Hematopoietic multipotent progenitor cell treated with erythropoietin and hydrocortisone succinate and interleukin-3 and kit ligand, for 8 days (in vitro differentiated cells): ENCODE measurements at places on chromosomes 3 and 15.
A peak's percentile ranks its signal among the peaks of the same experiment; 100 is the strongest.

DNA sequence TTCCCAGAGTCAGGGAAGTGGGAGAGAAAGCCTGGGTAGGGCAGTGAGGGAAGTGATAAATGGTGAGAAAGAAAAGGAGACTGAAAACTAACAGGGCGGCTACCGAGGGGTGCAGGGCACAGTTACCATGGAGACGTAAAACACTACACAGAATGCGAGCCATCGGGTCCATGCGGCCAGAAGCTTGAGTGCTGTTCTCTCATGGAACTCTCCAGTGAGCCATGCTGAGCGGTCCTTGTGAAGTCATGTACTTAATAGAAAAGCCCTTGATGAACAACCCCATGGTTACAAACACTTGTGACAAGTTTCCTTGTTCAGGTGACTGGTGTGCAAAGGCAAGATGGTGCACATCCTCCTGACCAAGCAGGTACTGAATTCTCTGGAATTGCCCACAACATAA lies 3.7 kb upstream of the PLA2G4F start:
- DNase-seq = no peak

- DNase-seq = no peak
These were observed 21.4 kb downstream of the GRAMD2A start for GRCh38 chr15:72176159-72176558.

DNA sequence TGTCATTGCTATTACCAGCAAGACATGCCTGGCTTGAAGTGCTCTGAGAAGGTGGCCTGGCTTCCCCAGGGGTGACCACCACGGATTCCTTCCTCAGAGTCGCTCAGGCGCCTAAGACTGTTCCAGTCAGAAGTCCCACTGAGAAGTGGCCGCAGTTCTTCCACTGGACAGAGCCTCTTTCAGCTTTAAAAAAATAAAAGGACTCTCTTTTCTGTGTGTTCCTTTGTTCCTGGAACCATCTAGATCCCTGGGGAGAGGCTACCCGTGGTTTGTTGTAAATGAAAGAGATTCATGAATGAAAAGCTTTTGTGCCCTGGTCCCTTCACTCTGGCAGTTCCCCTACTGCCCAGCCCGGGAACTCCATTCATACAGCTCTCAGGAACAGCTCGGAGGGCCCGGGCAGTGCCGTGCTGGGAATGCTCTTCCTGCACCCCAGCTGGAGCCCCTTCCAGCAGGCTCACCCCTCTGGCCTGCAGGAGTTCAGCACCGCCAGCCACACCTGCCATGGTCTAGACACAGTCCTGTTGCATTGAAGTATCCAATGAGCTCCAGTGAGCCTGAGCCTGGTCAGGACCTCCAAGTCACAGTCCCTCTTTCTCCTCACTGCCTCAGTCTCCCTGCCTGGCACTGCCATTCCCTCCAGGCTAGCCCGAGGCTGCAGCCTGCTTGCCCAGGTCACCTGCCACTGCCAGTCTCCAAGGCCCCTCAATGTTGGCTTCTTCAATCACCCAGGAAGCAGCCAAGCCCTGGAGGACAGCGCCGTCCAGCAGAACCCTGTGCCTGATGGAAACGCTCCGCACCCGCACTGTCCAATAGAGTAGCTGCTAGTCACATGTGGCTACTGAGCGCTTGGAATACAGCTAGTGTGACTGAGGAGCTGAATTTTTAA lies 75.4 kb downstream of the XXYLT1 start:
- no peak for DNase-seq

- no peak for DNase-seq
These were observed 32.8 kb upstream of the OXTR start for GRCh38 chr3:8802256-8802655.

- peak; percentile 8 for DNase-seq
These were observed 19.0 kb downstream of the CSPG4 start for GRCh38 chr15:75693501-75694240.

GRCh38 chr3:13557926-13558325 lies 9.0 kb downstream of the FBLN2 start:
- no peak for DNase-seq

- DNase-seq = peak; percentile 63
These were observed 23.7 kb downstream of the CFAP92 start for GRCh38 chr3:128969993-128970739.

DNA sequence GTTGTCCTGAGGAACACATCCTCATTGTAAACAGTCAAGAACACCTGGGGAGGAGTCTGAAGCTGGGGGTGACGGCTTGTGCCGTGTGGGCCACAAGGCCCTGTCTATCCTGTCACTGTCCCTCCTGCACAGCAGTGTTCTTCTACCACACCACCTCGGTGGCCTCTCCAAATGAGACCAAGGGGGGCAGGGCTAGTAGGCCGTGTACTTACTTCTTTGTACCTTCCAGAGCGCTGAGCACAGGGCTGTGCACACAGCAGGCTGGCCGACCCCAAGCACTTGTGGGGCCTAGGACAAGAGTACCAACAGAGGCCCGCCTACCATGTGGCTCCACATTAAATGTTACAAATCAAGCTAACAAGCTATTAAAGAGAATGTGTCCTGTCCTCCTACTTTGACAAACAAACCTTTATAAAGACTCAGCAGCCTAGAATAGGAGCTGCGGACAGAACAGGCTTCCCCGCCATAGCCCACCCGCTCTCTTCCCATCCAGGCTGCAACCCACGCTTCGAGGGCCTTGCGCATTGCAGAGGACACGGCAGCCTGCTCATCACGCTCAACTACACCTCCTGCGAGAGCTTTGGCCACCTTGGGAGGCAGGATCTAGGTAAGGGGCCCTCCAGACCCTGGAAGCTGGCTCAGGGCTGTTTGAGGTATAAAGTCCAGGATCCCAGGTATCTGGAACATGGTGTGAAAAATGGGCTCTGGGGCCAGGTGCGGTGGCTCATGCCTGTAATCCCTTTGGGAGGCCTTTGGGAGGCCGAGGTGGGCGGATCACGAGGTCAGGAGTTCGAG lies 30.5 kb downstream of the MELTF start:
- no peak for DNase-seq

GRCh38 chr3:3133500-3133899 lies 6.8 kb downstream of the TRNT1 start:
- no peak for DNase-seq

- DNase-seq = peak; percentile 29
These were observed 129.8 kb downstream of the NSMCE3 start for GRCh38 chr15:29139540-29140459.

- no peak for DNase-seq
These were observed 32.0 kb upstream of the TCF12 start for GRCh38 chr15:56886363-56886931.

- DNase-seq = no peak
These were observed 540.3 kb upstream of the CCDC54 start for GRCh38 chr3:106836906-106837305.

- DNase-seq = no peak
These were observed 402.4 kb downstream of the PLCL2 start for GRCh38 chr3:17287006-17287689.

DNA sequence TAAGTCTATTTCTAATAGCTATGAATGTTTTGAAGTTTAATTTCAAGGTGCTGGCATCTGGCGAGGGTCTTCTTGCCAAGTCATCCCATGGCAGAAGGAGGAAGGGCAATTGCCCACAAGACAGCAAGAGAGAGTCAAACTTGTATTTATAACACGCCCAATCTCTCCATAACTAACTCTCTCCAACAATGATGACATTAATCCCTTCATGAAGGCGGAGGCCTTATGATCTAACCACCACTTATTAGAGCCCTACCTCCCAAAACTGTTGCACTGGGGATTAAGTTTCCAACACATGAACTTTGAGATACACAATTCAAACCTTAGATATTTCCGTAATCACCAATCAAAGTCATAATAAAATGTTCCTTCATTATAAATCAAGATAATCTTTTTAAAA lies 406.9 kb downstream of the CNTN6 start:
- no peak for DNase-seq

GRCh38 chr15:68983961-68984481 lies 30.5 kb upstream of the NOX5 start:
- peak; percentile 96 for DNase-seq

GRCh38 chr3:129756871-129757270 lies 136.6 kb downstream of the TMCC1 start:
- DNase-seq = no peak

DNA sequence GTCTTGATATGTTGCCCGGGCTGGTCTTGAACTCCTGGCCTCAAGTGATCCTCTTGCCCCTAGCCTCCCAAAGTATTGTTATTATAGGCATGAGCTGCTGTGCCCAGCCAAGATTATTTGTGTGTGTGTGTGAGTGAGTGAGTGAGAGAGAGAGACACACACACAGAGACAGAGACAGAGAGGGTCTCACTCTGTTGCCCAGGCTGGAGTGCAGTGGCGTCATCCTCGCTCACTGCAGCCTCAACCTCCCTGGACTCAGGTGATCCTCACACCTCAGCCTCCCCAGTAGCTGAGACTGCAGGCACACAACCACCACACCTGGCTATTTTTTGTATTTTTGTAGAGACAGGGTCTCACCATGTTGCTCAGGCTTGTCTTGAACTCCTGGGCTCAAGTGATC lies 5.8 kb downstream of the ICE2 start:
- no peak for DNase-seq

DNA sequence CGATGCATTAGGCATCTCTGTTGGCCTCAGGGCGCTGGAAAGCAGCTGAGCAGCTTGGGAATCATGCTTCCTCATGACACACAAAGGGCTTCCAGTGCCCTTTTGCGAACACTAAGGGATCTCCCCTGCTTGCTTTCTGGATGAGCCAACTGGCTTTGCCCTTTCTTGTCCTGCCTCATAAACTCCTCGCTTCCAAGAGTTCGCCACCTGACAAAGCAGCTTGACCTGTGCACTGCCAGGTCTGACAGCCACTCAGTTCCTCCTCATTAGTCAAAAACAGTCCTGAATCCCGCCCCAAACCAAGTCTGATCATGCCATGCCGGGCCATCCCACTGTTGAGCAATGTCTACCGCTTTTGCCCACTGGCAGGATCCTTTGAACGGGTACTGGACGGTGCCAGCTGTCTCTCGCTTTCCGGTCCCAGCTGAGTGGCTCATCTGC lies 265.4 kb upstream of the LYSMD4 start:
- no peak for DNase-seq

GRCh38 chr3:109071350-109072142 lies 46.4 kb downstream of the MORC1 start:
- DNase-seq = peak; percentile 86

DNA sequence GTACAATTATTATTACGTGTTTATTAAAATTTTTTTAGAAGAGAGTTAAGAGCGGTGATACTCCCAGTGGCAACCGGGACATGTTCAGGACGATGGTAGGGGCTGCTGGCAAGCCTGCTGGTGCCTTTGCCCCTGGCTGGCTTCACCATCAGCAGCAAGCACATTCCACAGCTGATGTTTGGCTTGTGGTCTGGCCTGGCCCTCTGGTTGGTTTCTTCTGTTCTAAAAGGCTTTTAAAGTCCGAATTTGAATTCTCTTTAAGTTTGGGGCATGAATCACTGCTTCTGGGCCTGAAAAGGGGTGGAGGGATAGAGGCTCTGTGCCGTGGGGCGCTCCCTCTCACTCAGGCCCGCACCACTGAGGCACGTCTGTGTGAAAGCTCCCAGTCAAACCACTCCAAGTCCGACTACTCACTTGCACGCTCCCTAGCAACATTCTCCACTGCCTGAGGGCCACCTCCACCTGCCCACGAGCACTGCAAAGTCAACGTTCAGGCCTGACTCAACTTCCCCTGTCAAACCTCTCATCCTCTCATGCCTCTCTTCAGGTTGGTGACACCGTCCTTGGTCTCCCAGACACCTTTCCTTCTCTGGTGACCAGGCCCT lies 10.1 kb downstream of the ITGA11 start:
- no peak for DNase-seq

DNA sequence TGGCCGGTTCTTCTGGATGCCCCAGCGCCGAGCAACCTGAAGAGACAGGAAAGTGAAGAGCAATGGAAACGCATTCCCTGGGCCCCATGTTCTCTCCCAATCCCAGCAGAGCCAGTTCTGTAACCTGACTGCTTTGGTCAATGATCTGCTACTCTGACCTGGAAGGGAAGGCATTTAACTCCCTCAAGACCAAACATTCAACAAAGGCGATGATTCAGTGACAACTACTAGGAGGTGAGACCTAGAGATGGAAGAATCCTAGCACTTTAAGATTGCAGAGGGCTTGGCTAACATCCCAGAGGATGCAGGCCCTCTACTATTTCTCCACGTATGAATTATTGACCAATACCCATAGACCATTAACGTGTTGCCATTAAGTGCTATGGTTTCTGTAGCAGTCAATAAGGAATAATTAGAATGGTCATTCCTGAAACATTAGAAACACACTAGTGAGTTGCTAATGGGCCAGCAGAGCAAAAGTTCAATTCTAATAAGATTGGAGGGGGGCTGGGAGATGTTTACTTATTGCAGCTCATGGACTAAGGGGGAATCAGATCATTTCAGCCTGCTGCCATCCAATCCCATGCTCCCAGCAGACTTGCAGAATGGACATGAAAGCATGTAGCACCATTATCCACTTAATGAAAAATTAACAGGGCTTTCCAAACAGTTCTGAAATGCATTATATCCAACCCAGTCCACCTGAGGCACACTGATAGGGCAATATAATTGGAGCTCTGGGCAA lies 56.6 kb downstream of the ETV5 start:
- no peak for DNase-seq

GRCh38 chr3:69012800-69013252 lies 658 bp downstream of the EOGT start:
- DNase-seq = peak; percentile 36
